ENCODE measurements at places on chromosomes 11 and 22. TPM values are rescaled to one million over a fixed set of nuclear protein-coding genes. Genes with fewer than 3 reads are reported as not detected.

DNA sequence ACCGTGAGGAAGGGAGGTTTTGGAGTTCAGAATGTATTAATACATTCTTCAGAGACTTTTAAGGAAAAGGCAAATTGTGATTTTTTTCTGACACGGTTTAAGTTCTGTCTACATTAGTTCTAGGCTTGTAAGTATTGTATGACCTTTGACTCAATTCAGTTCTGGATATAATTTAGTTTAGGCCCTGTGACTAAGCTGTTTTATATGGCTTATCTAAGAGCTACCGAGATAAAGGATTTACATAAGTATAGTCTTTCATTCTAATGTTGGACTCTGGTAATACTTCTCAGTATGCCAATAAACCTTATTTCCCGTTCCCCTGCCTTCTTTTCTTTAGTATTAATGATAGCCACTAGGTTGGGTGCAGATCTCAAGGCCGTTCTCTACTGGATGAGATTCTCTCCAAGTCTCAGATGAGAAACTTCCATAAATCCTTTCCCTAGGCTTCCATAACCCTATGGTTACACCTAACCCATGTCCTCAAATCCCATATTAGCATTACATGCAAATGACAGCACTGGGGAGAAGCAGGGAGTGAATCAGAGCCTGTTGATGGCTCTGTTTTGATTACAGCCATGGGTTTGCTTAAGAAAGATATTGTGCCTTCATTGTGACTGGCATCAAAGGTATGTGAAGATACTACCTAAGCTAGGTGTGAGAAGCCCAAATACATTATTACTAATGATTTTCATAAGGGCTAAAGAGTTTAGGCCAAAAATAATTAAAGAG is 38.7 kb downstream of the BARX2 start:
- H3K4me1 ChIP-seq: no peaks in the 10 kb centered on the region
- no peaks in the 10 kb centered on the region for H3K27me3 ChIP-seq
- no peak overlapping the region for H3K4me3 ChIP-seq

- H3K27ac ChIP-seq: no peak overlapping the region
- DNase-seq: no peak
- no peak overlapping the region for H3K4me3 ChIP-seq
These were observed 79.0 kb downstream of the CADM1 start for GRCh38 chr11:115425250-115425649.

The SERPING1 gene
- 574 TPM for total RNA-seq

GRCh38 chr22:40407831-40408717 is 37.7 kb downstream of the SGSM3 start:
- no peaks in the 10 kb centered on the region for H3K4me1 ChIP-seq
- H3K4me3 ChIP-seq: no peak overlapping the region
- H3K36me3 ChIP-seq: no peaks in the 10 kb centered on the region
- DNase-seq: no peak
- H3K27ac ChIP-seq: no peak overlapping the region

The AIFM3 gene
- 1.7 TPM for total RNA-seq

The SAA1 gene
- total RNA-seq: 58.8 TPM

- no peak overlapping the region for H3K4me3 ChIP-seq
- H3K4me1 ChIP-seq: no peaks in the 10 kb centered on the region
- no peaks in the 10 kb centered on the region for H3K36me3 ChIP-seq
- H3K27ac ChIP-seq: peak overlapping the region; percentile 80
These were observed 6.7 kb downstream of the KCNE3 start for GRCh38 chr11:74460481-74461154.

The TRPM5 gene
- not detected for total RNA-seq

The SPI1 gene
- 73.5 TPM for total RNA-seq

DNA sequence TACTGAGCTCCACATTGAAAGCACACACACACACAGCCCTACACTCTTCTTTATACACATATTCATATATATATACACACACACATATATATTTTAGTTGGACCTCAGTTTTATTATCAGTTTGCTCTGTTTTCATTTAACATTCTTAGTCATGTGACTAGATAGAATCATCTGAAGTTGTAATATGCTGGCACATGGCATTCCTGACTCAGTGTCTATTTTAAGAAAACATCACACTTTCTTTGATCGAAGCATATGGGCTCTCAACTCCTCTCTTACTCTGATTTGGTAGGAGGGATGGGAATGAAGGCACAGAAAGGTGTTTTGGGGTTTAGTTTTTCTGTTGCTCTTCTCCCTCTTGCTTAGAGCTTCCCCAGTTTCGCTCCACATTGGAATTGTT is 24.8 kb downstream of the AMOTL1 start:
- no peaks in the 10 kb centered on the region for H3K4me1 ChIP-seq
- no peaks in the 10 kb centered on the region for H3K36me3 ChIP-seq
- no peaks in the 10 kb centered on the region for H3K27me3 ChIP-seq
- no peak overlapping the region for H3K4me3 ChIP-seq
- H3K27ac ChIP-seq: peak overlapping the region; percentile 90
- DNase-seq: no peak

DNA sequence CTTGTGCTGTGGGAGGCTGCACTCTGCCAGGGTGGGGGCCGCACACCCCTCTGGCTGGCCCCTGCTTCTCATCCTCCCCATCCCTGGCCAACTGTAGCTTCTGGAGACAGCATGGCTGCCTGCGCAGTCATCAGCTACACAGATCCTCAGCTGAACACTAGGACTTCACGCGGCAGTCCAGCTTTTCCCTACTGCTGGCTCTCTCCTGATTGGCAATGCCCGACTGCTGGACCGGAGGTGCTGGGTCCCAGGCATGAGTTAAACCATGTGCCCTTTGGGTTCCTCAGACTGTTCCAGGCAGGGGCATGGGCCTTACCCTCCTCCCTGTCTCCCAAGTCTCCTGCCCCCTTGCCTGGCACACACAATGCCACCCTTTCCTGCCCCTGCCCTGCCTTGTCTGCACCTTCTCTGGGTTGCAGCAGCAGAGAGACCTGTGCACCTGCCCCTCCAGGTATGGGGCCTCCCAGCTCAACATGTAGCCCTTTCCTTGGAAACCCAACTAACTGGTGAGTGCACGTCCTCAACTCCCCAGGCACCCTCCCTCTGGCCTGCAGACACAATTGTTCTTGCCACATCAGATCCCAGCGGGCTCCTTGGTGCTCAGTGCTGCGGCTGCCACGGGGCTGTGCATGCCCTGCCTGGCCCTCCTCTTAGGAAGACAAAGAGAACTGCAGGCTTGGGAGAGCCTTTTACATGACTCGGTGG is 1039.2 kb downstream of the TBC1D22A start:
- no peaks in the 10 kb centered on the region for H3K27me3 ChIP-seq
- no peaks in the 10 kb centered on the region for H3K4me1 ChIP-seq
- no peaks in the 10 kb centered on the region for H3K36me3 ChIP-seq
- DNase-seq: no peak

The OR8I2 gene
- total RNA-seq: not detected

The INSC gene
- 18.8 TPM for total RNA-seq

The KRTAP5-9 gene
- total RNA-seq: 0.59 TPM

GRCh38 chr22:19730655-19731360 is 7.5 kb downstream of the GP1BB start:
- H3K27me3 ChIP-seq: no peaks in the 10 kb centered on the region
- peaks cover 7% of the 10 kb centered on the region for H3K4me1 ChIP-seq
- no peak overlapping the region for H3K27ac ChIP-seq
- peak overlapping the region; percentile 4 for H3K4me3 ChIP-seq

The ATM gene
- total RNA-seq: 120 TPM

DNA sequence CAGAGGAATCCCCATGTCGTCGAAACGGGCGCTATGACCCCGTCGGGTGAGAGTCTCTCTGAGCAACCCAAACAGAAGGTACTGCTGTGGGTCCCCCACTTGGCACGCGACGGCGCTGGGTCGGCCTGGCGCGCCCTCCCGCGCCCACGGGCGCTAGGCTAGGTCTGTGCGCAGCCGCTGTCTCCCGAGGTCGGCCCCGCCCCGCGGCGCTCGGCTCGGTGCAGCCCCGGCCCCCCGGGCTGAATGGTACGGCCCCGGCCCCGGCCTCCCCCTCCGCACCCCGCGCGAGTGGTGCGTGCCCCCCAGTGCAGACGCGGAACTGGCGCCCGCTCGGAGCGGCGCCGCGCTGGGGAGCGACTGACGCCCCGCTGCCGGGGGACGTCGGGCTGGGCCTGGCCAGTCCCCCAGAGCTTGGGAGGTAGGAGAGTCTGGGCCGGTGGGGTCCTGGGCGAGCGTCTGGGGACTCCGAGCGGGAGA is at the start of gene MADD:
TSS of gene MADD (plus strand) at position 305 of the 477 bp plus-strand sequence.
- H3K27me3 ChIP-seq: no peaks in the 10 kb centered on the region
- DNase-seq: peak; percentile 64
- no peaks in the 10 kb centered on the region for H3K36me3 ChIP-seq
- H3K4me3 ChIP-seq: peak within 1 kb of the TSS; percentile 61
- peaks cover 53% of the 10 kb centered on the region for H3K4me1 ChIP-seq
- H3K27ac ChIP-seq: peak within 1 kb of the TSS; percentile 88

DNA sequence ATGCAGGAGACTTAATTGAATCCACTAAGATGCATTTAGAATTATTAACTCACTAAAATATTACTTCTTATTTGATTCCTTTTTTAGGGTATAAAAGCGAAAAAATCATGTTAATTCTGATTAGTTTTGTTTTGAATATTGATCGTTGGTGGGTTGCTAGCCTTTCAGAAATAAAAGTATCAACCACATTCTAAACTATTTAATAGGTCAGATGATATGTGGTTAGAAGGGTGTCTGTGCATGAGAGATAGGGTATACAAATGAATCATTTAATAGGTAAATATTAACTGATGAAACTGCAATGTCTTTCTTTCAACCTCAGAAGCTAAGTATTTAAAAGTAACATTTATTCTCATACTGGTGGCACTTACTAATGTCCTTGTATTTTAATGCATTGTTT is 515.1 kb downstream of the CNTN5 start:
- no peak overlapping the region for H3K4me3 ChIP-seq
- H3K27me3 ChIP-seq: no peaks in the 10 kb centered on the region
- no peaks in the 10 kb centered on the region for H3K4me1 ChIP-seq
- H3K36me3 ChIP-seq: no peaks in the 10 kb centered on the region
- DNase-seq: no peak

The INTS4 gene
- total RNA-seq: 49.2 TPM

DNA sequence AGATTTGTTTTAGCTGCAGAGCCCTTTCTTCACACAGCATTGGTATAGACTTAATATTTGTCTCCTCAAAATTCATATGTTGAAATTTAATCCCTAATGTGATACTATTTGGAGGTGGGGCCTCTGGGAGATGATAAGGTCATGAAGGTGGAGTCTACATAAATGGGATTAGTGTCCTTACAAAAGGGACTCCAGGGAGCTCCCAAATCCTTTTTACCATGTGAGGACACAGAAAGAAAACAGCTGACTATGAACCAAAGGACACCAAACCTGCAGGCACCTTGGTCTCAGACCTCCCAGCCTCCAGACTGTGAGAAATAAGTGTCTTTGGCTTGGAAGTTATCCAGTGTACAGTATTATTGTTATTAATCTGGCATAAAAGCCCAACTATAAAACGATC is 10.2 kb downstream of the SLC35F2 start:
- H3K4me1 ChIP-seq: no peaks in the 10 kb centered on the region
- H3K27ac ChIP-seq: no peak overlapping the region
- no peaks in the 10 kb centered on the region for H3K36me3 ChIP-seq
- H3K4me3 ChIP-seq: no peak overlapping the region

The OR52E8 gene
- total RNA-seq: not detected

DNA sequence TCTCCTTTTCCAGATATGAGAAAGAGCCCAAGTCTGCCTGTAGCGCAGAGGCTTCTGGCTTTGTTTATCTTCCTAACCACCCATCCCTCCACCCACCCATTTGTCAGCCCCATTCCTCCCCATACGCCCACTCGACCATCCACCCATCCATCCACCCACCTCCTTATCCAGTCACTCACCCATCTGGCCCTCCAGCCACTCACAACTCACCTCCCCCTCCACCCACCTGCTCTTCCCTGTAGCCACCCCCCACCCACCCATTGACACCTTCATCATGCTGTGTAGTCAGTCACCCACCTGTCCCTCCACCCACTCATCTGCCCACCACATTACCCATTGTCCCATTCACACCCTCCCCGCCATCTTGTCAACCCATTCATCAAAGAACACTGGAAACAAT is 5.5 kb downstream of the CST6 start:
- no peak overlapping the region for H3K4me3 ChIP-seq
- H3K27me3 ChIP-seq: peaks cover 15% of the 10 kb centered on the region
- H3K36me3 ChIP-seq: no peaks in the 10 kb centered on the region

DNA sequence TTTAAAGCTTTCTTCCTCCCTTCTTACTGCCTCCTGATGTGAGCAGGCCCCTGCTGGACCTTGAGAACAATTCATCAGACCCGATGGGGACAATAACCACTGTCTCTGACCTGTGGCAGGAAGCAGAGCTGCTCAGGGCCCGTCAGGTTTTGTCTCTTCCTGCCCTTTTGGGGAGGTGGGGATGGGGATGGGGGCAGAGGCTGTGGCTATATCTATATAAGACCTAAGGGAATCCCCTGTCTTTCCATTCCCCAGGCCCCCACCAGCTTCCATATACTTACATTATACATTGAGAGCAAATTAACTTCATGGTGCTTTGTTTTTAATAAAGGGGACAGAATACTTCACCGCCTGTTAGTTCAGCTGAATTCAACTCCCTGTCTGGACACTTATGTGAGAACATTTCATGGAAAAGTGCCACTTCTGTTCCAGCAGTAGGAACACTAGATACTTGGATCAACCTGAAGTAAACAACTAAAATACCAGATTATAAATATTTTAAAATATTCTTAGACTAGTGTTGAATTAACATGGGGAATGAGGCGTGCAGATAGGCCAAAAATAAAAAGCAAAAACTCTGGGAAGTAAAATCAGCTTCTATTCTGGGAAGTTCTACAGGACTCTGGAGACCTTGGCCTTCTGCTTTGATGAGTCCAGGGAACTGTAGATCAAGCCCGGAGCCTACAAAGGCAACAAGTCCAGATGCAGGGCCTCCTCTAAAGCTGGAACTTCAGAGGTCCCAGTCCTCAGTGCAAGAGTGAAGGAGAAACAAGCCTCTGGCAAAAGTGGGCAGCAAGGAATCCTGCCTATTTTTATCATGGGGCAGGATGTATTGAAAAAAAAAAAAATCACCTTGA is 11.1 kb downstream of the ZP1 start:
- H3K4me1 ChIP-seq: no peaks in the 10 kb centered on the region
- peak; percentile 34 for DNase-seq
- no peak overlapping the region for H3K27ac ChIP-seq
- H3K36me3 ChIP-seq: peaks cover 53% of the 10 kb centered on the region
- H3K4me3 ChIP-seq: no peak overlapping the region

DNA sequence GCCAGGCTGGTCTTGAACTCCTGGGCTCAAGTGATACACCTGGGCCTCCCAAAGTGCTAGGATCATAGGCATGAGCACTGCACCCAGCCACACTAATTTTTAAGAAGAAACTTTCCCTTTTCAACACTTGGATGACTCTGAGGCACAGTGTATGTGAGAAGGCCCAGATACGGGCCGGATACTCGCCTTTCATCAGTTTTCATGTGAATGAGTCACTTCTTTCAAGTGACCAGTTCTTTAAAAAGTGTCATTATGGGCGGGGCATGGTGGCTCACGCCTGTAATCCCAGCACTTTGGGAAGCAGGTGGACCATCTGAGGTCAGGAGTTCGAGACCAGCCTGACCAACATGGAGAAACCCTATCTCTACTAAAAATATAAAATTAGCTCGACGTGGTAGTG is 120.8 kb downstream of the CTTN start:
- no peak overlapping the region for H3K27ac ChIP-seq
- H3K4me1 ChIP-seq: no peaks in the 10 kb centered on the region
- H3K27me3 ChIP-seq: no peaks in the 10 kb centered on the region

- no peak for DNase-seq
- no peaks in the 10 kb centered on the region for H3K27me3 ChIP-seq
- no peak overlapping the region for H3K4me3 ChIP-seq
- H3K36me3 ChIP-seq: no peaks in the 10 kb centered on the region
- H3K4me1 ChIP-seq: no peaks in the 10 kb centered on the region
- H3K27ac ChIP-seq: peak overlapping the region; percentile 4
These were observed 4.6 kb upstream of the MIF start for GRCh38 chr22:23889620-23890019.

The RANGAP1 gene
- total RNA-seq: 42.0 TPM

The OR5B21 gene
- total RNA-seq: not detected

All from tibial nerve (tissue), 4 donors.